ENCODE measurements at places on chromosomes 7 and 10. TPM values are rescaled to one million over a fixed set of nuclear protein-coding genes. Genes with fewer than 3 reads are reported as not detected.

Gene TEX47
- not detected for total RNA-seq

Gene NXPH1
- total RNA-seq = not detected

Gene KLF14
- not detected for total RNA-seq

Gene CPA2
- total RNA-seq = not detected

Gene PRKAR1B
- 19.6 TPM for total RNA-seq

Gene EGR2
- not detected for total RNA-seq

Gene CYP3A5
- total RNA-seq = not detected

Gene GPR15LG
- not detected for total RNA-seq

Gene TUBB8
- 0.13 TPM for total RNA-seq

Gene PTPRZ1
- not detected for total RNA-seq

Gene COG5
- 53.4 TPM for total RNA-seq

Gene MRLN
- not detected for total RNA-seq

Gene SORCS3
- not detected for total RNA-seq

Gene LRRC18
- total RNA-seq = not detected

Gene UPF2
- 13.9 TPM for total RNA-seq

Gene SPDYE1
- not detected for total RNA-seq

Gene OPN4
- total RNA-seq = not detected

Gene NPSR1
- not detected for total RNA-seq

Gene WAPL
- 22.2 TPM for total RNA-seq

Gene PDZD7
- total RNA-seq = 0.07 TPM

Gene GIMAP7
- 20.4 TPM for total RNA-seq

Gene MMD2
- total RNA-seq = not detected

Gene TNKS2
- 25.4 TPM for total RNA-seq

Gene DGKB
- not detected for total RNA-seq

Gene VENTX
- not detected for total RNA-seq

Gene PPP1R17
- total RNA-seq = not detected

Gene SLC26A5
- total RNA-seq = not detected

Gene AKR1C3
- 22.2 TPM for total RNA-seq

Gene FOXP2
- 0.34 TPM for total RNA-seq

Gene PLPP4
- total RNA-seq = not detected

Gene CUZD1
- 1.5 TPM for total RNA-seq

Gene TRIM50
- not detected for total RNA-seq

Gene ATOH7
- not detected for total RNA-seq

Gene CLCN1
- not detected for total RNA-seq

Gene MUC12
- total RNA-seq = not detected

Gene CLDN4
- total RNA-seq = 0.10 TPM

Gene AKR1C4
- not detected for total RNA-seq

Measured in mammary microvascular endothelial cell (primary cell).